Choroid plexus epithelial cell (primary cell): ENCODE measurements at places on chromosomes 3 and 15.

- peak; percentile 69 for DNase-seq
Measured at GRCh38 chr3:161559177-161559998, 62.8 kb downstream of the OTOL1 start.

DNA sequence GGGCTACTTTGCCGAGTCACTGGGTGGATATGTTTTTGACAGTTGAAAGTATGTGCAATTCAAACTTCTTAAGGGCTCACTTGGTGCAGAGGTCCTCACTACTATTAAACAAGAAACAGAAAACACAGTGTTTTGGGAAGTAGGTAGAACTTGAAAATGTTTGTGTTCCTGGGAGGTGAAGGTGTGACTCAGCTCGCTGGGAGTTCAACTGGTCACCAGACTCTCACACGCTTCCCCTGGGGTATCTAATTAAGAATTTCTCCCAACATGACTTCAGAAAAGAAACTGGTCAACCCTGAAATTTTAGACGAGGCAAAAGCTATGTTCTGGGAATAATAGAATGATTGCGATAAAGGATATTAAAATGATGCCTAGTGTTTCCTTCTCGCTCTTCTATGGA lies 1039.8 kb upstream of the SEMA6D start:
- no peak for DNase-seq

- no peak for DNase-seq
Measured at GRCh38 chr3:139263798-139264197, 80.0 kb upstream of the MRPS22 start.

DNA sequence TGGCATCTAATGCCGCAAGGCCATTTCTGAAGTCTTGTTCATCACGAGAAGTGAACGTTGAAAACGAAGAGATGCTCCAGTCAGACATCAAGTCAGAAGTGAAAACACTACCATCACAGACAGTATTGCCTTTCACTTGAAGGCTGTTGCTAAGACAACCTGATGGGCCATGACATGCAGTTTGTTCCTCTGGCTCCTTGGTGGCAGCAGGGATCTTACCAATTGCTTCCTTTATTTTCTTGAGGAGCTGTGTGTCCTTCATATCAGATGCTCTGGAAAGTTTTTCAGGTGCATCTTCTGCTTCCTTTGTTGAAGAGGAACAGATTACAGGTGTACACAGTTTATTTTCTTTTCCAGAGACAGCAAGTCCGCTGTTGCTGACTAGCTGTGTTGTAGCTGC lies 30.7 kb upstream of the MYLK start:
- DNase-seq = no peak

- DNase-seq = no peak
Measured at GRCh38 chr3:152323834-152324233, 55.1 kb downstream of the MBNL1 start.

DNA sequence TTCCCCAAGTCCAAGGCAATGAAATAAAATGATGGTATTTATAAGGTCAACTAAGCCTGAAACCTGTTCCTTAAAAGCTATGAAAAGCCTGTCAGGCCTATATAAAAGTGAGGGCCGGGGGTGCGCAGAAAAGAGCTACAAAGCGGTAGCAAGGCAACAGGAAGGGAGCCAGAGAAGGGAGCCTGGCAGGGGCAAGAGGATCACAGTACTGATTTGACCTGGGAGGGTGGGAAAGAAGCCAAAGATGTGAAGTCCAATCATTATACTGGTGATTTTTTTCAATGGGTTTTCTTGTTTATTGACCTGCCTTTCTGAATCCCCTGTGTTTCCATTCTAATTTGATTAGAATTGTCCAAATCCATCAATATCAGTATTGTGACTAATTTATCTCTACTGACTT lies 64.3 kb upstream of the STT3B start:
- no peak for DNase-seq

- DNase-seq = no peak
Measured at GRCh38 chr15:51245628-51246027, 92.8 kb downstream of the CYP19A1 start.

DNA sequence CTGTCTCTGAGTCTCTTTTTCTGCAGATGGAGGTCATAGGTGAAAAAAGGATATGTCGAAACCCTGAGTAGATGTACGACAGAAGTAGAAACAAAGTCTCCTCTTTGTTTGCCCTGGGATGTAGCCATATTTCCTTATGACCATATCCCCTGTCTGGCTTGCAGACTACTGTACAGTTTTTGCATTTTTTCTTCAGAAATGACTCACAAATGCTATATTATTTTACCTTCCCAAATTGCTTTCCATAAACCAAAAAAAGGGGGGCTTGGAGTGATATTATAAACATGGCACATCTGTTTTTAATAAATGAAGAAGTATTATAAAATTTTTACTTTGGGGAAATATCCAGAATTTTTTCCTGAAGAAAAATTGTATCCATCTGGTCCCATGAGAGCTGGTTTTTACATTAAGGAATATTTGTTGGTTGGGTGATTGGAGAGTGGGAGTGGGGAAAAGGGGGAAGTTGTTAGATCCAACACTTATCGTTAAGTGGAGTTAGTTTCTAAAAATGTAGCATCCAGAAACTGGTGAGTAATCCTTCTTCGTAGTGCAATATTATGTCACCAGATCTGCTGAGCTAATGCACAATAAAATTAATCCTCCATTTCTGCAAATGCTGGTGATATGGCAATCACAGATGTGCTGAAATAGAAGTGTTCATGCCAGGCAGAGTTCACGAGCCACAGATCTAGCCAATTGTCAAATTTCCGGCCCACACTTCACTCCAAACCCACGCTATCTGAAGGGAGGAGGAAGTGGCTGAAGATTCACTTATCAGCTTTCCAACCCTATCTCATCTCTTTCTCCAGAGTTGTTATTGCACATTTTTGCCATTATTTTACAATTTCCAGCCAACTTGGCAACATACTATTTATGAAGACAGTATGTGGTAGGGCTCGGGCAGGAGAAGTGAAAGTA lies 313.6 kb upstream of the ATP11B start:
- no peak for DNase-seq

- no peak for DNase-seq
Measured at GRCh38 chr3:32325927-32326326, 65.7 kb upstream of the CMTM7 start.

- no peak for DNase-seq
Measured at GRCh38 chr15:65285291-65286068, 1.2 kb downstream of the PARP16 start.

DNA sequence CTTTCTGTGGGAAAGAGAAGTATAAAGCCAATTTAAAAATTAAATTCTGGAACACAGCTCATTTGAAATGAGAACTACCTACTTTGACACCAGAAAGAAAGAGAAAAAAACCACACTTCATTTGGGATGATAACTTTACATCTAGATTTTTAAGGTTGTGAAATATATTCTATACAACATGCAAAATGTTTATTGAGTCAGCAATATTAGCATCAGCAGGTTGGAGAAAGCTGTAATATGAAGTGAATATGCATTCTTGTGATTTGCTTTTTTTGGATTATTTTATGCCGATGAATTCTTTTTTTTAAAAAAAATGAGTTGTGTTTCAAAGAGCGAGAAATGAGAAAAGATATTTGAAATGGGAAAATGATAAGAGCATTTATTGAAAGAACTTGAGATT lies 307.0 kb upstream of the DPPA4 start:
- DNase-seq = no peak

DNA sequence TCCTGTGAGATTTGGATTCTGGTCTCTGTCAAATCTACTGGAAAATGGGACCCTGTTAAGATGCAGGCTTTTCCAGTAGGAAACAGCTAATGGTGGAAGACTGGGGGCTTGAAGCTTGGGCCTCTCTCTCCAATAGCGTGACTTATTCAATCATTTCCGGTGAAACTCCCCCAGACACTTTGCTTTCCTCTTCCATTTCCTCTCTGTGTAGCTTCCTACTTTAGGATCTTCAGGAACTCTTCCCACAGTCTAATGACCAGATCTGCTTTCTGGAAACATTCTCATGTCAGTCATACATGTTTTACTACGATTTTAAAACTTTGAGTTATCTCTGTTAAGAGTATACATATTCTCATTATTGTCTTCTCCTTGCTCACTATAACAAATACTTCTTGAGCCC lies 28.0 kb upstream of the TPRG1 start:
- no peak for DNase-seq

DNA sequence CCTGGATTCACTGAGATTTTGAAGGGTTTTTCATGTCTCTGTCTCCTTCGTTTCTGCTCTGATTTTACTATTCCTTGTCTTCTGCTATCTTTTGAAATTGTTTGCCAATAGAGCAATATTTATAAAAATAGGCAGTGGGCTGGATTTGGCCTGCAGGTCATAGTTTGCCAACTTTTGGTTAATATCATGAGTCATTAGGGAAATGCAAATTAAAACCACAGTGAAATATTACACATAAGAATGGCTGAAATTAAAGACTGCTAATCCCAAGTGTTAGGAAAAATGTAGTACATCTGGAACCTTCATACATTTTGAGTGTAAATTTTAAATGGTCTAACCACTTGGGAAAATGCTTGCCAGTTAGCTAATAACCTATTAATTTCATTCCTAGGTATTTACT lies 56.3 kb downstream of the ABI3BP start:
- no peak for DNase-seq

DNA sequence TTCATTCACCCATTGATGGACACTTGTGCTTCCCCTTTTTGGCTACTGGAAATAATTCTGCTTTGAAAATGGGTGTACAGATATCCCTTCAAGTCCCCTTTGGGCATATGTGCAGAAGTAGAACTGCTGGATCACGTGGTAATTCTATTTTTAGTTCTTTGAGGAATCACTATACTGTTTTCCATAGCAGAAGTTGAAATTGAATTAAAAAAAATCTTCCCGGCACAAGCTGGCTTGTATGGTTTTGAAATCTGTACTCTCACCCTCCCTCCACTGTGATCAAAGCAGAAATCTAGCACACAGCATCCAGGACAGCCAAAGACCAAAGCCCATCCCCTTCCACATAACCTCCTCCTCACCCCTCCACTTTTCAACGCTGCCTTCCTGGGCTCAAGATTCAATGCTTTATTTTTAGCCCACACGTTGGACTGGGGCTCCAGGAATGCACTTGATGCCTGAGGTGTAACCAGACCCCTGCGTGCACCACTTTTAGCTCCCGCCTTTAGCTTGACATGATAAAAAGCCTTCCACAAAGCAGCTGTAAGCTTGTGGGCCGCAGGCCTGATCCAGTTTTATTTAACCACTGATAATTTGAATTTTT lies 29.9 kb downstream of the TMEM40 start:
- peak; percentile 63 for DNase-seq

DNA sequence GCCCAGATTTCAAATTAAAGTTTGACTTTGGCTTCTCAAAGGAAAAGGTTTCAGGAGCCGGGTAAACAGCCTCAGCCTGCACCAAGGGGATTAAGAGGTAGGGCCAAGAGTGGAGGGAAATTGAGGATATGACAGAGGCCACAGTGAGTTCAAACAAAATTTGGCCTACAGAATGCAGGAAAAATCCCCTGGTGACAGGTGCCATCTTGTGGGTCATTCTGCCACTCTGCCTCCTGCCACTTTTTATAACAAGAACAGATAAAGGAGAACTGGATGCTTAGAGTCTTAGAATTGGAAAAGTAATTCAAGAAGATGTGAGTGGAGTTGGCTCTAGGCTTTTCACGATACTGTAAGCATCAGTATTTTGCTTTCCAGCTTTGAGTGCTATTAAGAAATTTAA lies 253.2 kb downstream of the NR2F2 start:
- no peak for DNase-seq

DNA sequence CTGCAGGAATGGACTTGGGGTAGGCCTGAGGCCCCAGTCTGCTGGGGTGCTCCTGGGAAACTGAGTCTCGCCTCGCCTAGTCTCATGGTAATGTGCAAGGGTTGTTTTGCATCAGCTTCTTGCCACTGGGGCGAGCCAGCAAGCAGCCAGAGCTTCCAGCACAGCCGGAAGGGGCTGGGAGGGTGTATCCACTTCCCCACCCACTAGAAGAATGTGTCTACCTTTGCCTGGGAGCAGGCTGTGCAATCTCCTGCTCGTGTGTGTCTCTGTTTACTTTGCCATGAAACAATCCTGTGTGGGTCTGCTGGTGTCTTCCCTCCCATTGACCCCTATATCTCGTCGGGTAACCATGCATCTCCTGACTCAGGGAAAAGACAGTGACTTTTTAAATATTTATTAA lies 21.8 kb upstream of the ERICH6 start:
- DNase-seq = no peak

DNA sequence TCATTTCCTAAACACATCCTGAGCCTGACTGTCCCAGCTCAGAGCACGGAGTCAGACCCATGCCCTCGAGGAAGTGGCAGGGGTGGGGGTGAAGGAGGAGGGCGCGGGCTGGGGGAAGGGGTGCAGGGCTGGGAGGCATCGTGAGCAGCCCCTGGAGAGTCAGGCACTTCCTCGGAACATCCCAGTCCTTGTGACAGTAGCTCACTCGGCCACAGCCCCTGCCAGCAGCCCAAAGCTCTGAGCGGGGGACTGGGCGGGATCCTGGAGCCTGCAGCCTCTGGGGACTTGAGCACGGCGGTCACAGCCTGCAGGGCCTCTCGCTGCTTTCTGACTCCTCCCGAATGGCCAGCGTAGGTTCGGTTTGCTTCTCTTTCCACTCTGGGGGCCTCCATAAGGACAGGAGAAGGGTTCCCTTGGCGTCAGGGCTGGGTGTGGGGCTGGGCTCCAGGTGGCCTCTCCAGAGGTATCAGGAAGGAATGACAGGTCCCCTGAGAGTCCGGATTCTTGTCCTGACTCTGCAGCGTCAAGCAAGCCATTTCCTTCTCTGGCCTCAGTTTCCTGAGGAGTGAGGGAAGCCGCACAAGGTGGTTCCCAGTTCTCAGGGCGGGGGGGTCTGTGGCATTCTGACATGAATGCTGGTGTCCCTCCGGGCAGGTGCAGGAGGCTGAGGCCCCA lies 20.9 kb downstream of the PSTPIP1 start:
- DNase-seq = no peak

- DNase-seq = no peak
Measured at GRCh38 chr3:119729996-119730395, 27.2 kb downstream of the CFAP91 start.

DNA sequence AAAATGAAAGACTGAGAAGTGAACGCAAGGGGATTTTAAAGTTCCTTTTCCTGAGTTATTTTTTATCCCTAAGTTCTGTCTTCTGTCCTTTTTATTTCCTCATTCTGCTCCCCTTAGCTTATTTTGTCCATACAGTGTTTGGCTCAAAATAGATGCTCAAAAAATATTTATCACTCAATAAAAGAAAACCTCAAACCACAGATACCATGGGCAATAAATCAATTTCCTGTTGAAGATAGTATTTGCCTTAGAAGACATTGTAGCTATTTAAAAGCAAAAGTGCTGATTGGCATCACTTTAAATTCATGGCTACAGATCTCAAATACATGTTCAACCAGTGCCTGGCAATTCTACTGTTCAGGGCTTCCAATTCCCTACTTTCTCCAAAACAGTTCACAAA lies 316.5 kb upstream of the ADAMTS9 start:
- DNase-seq = no peak

DNA sequence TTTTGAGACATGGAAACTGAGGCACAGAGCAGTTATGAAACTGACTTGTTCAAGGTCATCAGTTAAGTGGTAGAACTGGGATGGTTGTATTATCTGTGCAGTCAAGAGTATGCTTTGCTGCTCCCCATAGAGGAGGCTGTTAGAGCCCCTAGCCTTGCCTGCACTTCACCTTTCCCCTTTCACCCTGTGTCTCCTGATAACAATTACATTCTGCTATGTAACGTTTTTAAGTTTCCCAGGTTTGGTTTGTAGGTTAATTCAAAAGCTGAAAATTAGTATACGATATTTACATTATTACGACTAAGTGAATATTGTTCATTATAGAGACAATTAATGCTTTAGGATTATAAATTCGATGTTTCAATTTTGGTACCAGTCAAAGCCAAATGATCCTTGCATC lies 89.9 kb downstream of the ECT2 start:
- DNase-seq = no peak

- no peak for DNase-seq
Measured at GRCh38 chr3:182138393-182138792, 426.7 kb downstream of the SOX2 start.

GRCh38 chr3:109155828-109156227 lies 19.3 kb downstream of the C3orf85 start:
- DNase-seq = no peak
